ENCODE measurements at places on chromosomes 2 and 18. TPM values are rescaled to one million over a fixed set of nuclear protein-coding genes. Genes with fewer than 3 reads are reported as not detected.

DNA sequence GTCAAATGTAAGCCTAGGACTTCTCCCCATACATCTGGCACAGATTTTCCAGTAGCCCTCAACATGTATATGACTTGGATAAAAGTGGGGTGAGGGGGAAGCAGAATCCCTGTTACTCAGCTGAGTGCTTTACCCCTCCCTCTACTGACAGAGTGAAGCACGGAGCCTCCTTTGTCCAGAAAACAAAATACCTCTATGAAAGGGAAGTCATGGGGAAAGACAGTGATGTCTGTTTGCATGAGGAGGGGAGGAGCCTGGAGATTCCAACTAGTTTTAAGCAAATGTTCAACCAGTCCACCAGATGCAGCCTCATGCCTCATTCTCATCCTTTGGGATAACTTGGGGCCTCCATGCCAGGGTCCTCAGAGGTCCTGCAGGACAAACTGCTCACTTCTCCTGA is 203.9 kb downstream of the SMAD2 start:
- no peak for DNase-seq

GRCh38 chr18:10530002-10530401 is 4.2 kb downstream of the NAPG start:
- DNase-seq: no peak

DNA sequence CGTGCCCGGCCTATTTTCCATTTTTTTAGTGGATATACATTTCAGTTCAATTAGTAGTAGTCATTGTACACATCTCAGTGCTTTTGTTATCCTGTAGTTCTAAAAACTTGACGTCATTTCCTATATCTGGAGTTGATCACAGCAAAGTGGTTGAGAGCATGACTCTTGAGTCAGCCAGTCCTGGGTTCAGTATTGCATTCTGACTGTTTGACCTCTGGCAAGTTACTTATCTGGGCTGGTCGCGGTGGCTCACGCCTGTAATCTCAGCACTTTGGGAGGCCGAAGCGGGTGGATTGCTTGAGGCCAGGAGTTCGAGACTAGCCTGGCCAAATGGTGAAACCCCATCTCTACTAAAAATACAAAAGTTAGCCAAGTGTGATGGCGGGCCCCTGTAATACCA is 50.4 kb upstream of the PPM1B start:
- DNase-seq: no peak

DNA sequence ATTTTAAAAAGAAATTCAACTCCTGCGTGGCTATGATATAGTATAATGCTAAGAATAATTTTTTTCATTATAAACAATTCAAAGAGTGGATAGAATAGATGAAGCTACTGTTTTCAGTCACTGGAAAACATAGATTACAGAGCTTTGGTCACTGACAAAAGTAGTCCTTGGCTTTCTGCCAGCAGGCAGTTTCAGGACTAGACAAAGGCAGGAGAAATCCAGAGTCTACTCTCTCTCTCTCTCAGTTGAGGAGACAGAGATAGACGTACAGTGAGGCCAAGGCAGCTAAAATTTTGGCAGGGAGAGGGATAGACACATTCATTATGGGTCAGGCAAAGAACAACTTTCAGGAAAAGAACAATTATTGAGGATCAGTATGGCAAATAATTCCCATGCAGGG is 491.4 kb upstream of the CRIM1 start:
- DNase-seq: no peak

- no peak for DNase-seq
Measured at GRCh38 chr2:16738361-16739225, 73.0 kb upstream of the CYRIA start.

DNA sequence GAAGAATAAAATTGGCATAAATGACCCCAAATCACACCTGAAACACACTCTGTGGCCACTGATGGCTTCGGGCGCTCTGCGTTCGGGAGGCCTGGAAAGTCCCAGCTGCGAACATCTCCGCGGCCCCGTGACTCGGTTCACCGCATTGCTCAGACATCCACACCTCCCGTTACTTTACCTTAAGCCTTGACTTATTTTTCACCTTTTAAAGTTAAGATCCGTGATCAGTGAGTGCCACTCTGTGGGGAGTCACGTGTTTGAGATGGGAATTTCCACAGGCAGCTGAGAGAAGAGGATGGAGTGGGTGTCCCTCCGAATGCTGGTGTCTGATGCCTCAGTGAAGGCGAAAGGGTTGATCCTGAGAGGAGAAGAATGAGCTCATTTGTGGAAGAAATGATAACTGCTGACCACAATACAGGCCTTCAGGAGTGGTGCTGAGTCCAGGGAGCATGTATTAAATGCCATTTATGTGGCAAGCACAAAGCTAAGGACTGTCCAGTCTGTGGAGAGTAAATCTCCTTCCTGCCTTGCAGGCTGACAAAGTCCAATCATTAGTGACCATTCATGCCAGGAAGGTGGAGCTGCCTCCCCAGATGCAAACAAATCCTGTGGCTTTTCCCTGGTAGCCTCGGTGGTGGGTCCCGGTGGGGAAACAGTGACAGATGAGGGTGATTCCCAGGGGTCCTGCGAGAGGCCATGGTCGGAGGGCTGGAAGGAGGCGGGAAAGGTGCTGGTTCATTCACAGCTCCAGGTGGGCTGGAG is 168.8 kb downstream of the RTP5 start:
- DNase-seq: no peak

- no peak for DNase-seq
Measured at GRCh38 chr2:135664623-135665068, 77.0 kb upstream of the UBXN4 start.

- no peak for DNase-seq
Measured at GRCh38 chr18:34991561-34991960, 49.7 kb upstream of the MAPRE2 start.

DNA sequence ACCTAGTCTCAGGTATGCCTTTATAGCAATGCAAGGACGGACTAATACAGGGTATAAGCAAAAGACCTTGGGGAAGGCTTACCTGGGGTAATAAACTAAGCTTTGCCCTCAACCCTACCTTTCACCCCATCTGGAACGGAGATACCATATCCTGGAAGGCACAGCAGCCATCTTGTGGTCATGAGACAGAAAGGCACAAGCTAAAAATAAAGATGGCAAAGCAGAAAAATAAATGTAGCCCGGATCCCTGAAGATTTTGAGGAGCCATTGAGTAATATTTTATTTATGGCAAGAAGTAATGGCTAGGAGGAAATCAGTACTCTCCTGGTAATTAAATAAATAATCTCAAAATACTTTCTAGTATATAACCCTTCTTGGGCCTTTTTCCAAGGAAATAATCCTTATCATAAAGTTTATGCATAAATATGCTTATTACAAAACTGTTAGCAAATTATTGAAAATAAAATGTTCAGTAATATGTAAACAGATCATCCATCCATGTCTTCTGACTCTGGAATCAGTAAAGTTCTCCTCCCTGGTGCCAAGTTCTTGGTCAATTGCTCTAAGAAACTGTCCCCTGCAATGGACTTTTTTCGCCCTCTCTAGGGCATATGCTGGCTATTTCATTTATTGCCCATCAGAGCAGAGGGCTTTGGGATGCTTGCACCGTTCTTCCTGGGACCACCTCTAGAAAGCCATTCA is 198.7 kb downstream of the SPP2 start:
- DNase-seq: no peak

DNA sequence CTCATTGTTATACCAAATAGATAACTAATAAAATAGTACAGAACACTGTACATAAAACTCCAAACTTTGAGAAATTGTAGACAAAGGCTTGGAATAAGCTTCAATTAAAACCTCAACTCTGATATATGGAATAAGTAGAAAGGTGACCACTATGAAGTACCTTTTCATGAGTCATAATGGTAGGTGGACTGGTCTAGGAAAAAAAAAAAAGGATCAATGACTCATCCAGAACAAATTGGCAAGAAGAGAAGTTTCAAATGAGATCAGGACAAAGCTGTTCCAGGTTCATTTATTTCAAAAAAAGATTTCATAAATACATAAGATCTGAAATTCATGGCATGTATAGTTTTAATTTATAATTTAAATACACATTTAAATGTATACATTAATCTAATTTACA is 769.7 kb downstream of the SUCLG1 start:
- DNase-seq: no peak

- no peak for DNase-seq
Measured at GRCh38 chr2:19600506-19600905, 242.1 kb upstream of the OSR1 start.

DNA sequence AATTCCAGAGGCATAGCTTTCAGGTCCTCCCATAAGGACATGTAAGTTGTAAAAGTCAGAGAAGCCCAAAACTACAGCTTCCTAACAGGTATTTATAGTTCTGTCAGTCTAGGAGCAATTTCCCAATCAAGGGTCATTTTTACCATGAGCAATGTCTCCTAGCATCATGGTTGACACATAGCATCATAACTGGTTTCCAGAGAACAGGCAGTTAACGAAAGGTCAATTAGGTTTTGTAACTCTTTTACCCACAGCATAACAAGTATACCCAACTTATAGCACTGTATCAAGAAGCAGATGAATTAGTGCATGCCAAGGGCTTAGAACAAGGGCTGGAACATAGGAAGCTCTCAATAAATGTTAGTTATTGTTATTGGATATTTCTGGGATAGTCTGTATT is 110.1 kb downstream of the MREG start:
- DNase-seq: no peak

DNA sequence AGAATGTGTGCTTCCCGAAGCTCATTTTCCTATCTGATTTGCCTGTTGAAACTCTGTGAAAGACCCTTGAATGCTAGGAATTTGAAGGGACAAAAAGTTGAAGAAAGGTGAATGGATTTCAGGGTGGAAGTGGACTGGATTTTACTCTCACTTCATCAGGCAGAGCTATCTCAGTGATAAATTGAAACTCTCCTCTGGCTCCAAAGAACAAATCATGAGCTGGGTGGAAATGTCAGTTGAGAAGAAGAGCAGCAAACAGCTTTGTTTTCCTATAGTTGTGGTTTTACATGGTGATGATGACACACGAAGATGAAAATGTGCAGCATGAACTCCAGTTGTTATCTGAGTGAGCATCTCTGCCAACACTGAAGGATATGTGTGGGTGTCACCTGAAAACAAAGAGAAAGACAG is 34.4 kb downstream of the CD28 start:
- DNase-seq: no peak

GRCh38 chr2:111694700-111695101 is 189.3 kb downstream of the ANAPC1 start:
- DNase-seq: no peak

- no peak for DNase-seq
Measured at GRCh38 chr2:235610696-235611257, 116.9 kb downstream of the AGAP1 start.

DNA sequence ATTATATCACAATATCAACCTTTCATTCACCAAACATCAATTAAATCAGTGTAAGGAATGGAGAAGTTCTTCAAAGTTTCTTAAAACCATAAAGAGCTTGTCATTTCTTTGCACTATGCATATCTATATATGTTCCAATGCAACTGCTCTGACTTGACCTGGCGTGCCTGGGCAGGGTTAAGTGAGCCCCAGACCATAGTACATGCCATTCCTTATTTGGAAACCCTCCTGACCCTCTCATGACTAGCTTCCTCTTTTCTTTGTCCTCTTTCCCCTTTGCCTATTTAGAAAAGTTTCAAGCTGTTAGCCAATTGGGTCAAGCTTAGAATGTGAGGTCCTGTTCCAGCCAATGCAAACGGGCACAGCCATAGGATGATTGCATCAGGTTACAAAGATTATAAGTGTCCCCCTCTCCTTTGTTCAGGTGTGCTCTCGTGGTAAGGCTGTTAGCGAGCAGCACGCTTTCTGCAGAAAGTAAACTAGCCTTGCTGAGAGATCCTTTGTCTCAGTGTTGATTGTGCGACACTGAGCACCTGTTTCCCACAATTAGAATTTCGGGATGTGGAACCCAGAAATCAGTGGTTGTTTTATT is 78.2 kb upstream of the UXS1 start:
- no peak for DNase-seq

- DNase-seq: no peak
Measured at GRCh38 chr2:124193706-124194105, 168.6 kb downstream of the CNTNAP5 start.

DNA sequence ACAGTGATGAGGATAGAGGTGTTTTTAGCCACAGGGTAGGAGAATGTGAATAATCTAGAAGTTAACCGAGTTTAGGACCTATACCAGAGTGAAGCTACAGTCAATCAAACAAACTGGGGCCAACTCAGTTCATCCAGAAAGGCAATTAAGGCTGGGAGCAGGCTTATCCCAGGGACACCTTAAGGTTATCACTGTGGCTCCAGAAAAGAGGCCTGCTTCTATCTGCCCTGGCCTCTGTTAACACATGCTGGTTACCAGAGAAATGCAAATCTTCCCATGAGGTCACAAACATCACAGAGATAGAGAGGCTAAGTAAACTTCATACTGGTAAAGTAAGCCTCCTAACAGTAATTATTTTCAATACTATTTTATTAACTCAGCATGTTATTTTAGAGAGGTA is 93.2 kb upstream of the GRB14 start:
- DNase-seq: no peak

DNA sequence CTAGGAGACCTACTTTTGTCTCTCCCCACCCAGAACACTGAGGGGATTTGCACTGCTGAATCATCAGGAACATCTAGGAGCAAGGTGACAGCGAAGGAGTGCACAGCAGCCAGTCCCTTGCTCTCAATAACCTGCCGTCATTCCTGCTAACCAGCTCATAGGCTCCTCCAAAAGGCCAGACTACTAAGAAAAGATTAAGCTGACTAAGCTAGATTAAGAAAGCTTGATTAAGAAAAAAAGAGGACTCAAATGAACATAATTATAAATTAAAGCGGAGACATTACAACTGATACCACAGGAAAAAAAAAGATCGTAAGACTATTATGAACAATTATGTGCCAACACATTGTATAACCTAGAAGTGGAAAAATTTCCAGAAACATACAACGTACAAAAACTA is 1254.8 kb upstream of the CHAC2 start:
- no peak for DNase-seq

GRCh38 chr2:231321021-231321420 is 74.5 kb upstream of the B3GNT7 start:
- DNase-seq: peak; percentile 46

- peak; percentile 49 for DNase-seq
Measured at GRCh38 chr2:28269019-28269784, 123.5 kb upstream of the FOSL2 start.

- DNase-seq: no peak
Measured at GRCh38 chr2:30940839-30941238, 133.6 kb upstream of the CAPN13 start.

DNA sequence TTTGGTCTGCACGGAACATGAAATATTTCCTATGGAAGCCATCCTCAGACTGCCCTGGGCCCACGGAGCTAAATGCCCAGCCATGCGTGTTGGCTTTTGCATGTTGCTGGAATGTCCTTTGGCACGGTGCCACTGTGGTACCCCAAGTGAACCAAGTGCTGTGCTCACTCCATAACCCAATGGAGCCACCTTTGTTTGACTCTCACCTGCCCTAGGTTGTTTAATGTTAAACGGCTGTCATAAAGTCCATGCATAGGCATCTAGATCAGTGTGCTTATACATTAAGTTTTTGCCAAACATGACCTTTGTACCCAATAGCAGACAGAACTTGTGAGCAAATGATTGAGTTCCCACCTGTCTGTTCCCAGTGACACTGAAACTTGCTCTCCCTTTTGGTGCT is 59.9 kb upstream of the TMEM87B start:
- no peak for DNase-seq

- DNase-seq: no peak
Measured at GRCh38 chr2:84946204-84947009, 24.6 kb upstream of the KCMF1 start.

The CXCR4 gene
- total RNA-seq: 61.1 TPM

The TMEM17 gene
- total RNA-seq: 3.3 TPM

The TFPI gene
- 45.6 TPM for total RNA-seq

The ANKRD30B gene
- total RNA-seq: not detected

The IL36A gene
- not detected for total RNA-seq

The UGT1A3 gene
- 0.86 TPM for total RNA-seq

The ARHGAP28 gene
- total RNA-seq: 11.2 TPM

The ASB18 gene
- not detected for total RNA-seq

The MITD1 gene
- total RNA-seq: 21.5 TPM

The PKDCC gene
- total RNA-seq: 128 TPM

All from mucosa of gallbladder (tissue), 1 donor.